Activated naive CD4-positive, alpha-beta T cell (primary cell): ENCODE measurements at places on chromosomes 5 and 9.
A peak's percentile ranks its signal among the peaks of the same experiment; 100 is the strongest.

DNA sequence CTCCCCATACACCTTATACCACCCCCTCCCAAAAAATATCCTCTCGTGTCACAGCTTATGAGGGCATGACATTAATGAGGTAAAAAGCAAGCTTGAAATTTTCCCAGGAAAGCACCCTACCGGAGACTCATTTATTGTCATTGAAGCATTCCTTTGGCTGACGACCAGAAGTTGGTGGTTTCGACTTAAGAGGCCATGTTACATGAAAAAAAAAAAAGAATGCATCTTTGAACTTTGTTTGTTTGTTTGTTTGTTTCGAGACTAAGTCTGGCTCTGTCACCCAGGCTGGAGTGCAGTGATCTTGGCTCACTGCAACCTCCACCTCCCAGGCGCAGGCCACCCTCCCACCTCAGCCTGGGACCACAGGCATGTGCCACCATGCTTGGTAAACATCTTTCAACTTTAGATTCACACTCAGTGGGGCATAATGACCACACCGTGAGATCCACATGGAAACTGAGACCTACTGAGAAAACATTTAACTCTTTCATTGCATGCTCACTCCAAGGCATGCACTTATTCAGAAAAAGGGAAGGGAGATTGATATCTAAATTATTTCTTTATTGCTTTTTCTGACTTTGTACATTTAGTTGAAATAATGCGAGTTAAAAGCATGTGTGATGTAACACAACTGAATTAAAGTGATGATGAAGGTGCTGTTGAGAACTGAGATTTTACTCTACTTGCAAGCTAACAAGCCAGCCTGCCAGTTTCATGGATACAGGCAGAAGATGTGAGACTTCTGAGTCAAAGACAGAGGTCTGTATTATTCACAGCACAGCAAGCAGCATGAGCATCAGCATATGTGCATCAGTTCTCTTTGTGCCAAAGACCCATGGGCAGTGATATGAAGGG is 5.1 kb upstream of the RAB14 start:
- DNase-seq, result no peak

GRCh38 chr5:41967401-41967800 is 42.3 kb downstream of the FBXO4 start:
- DNase-seq, result no peak

DNA sequence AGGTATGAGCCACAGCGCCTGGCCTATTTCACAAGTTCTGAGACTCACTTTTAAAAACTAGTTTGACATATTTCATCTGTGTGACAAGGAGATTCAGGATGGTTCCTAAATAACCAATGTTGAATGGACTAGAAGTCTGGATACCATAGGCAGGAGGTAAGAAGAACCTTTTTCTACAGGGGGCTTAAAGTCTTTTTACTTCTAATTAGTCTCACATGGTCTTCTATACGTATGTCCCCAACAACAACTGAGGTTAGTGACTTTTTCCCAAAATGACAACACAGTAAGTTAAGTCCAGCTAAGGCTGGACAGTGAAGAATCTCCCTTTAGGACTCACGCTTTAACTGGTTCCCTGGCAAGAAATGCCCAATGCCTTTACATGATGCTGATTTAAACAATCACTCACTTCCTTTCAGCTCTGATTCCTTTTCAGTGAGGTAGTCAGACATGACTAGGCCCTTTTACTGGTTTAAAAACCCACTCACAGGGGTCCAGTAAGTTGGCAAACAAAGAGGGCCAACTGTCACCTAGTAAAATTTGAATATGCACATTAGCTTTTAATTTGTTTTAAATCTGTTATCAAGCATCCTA is 12.1 kb upstream of the HAUS6 start:
- no peak for DNase-seq

GRCh38 chr9:123867034-123867433 is 62.9 kb downstream of the DENND1A start:
- no peak for DNase-seq

DNA sequence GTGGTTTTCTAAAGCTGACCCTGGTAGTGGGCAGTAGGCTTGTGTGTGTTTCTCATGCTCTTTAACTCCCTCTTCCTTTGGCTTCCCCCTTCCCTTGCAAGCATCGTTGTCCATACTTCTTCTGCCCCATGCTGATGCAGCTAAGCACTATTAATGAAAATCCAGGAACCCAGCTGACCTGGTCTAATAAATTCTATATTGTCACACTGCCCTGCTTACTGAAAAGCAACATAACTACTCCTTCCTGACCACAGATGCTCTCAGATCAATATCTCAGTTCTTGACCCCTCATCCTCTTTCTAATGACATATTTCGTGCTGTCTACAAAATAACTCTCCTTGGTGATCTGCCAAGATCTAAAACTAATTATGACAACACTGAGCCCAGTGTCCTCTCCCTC is 405.5 kb downstream of the EFNA5 start:
- no peak for DNase-seq

DNA sequence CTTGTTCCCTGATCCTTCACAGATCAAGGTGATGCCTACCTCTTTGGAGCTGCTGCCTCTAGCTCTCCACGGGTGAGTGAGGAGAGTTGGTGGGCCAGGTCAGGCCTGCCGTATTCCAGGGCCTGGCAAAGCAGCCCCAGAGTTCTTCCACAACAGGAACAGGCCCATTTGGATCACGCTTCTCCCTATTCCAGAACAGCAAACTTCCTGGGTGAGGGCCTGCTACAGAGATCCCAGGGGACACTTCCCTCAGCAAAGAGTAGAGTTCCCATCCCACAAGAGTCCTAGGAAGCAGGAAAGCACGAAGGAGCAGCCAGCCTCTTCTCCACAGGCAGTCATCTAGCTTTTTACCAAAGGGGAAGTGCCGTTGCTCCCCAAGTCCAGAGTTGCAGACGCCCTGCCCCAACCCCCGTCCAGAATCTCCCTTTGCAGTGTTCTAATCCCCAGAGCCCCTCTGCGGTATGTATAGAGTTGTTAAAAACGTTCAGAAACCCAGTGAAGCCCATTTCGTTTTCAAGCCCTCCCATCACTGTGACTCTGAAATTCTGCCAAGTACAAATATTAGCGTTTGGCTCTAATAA is 9.3 kb upstream of the DNAJB5 start:
- DNase-seq, result no peak

DNA sequence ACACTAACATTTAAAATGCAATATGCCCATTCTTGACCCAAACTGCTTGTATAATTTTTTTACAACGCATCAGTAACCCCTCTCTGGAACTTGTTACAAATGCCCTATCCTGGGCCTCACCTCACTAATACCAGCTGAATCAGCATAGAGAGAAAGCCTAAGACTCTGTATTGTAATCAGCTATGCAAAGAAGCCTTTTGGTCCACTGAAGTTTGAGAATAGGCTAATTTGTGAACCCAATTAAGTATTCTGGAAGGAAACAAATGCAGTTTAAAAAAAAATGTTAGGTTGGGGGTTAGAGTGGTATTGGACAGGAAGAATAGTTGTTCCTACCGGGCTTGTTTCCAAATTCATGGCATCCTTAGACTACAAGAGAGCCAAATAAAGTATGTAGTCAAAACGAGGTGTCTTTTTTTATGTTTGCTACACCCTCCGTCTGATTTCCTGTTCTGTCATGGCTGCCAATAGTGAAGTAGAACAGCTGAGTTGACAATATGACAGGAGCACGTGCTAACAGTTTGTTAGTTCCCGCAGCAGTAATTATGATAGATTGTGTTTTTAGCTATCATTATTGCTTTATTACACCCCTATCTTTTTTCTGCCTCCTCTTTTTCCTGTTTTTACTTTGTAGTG is 1048.7 kb upstream of the NUDT12 start:
- no peak for DNase-seq

GRCh38 chr9:125752070-125752628 is 5.0 kb downstream of the PBX3 start:
- no peak for DNase-seq

GRCh38 chr9:132077881-132078698 is 1.6 kb downstream of the MED27 start:
- peak; percentile 5 for DNase-seq

DNA sequence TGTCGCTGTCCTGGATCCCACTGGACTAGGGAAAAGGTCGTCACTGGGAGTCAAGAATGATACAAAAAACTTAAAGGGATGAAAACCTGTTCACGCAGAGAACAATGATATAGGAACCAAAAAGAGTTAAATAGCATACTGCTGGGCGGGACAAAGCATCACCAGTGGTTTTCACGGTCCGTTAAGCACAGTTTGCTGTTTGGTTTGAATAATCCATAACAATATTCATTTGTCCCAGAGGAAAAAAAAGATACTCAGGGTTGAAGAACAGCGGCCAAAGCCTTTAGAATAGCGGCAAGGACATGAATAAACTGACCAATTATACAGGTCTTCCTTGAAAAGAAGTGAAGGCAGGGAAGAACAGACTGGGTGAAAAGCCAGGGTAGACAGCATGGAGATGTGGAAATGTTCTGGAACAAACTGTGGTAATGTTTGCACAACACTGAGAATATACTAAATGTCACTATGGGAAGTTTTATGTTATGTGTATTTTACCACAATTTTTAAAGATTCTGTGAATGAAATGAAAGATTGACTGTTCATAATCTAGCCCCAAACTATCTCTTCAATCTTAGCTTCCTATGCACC is 60.8 kb downstream of the MTMR12 start:
- DNase-seq, result no peak

GRCh38 chr5:3033033-3033755 is 281.7 kb upstream of the IRX2 start:
- no peak for DNase-seq

GRCh38 chr5:136146201-136146600 is 13.6 kb downstream of the SMAD5 start:
- DNase-seq, result no peak

DNA sequence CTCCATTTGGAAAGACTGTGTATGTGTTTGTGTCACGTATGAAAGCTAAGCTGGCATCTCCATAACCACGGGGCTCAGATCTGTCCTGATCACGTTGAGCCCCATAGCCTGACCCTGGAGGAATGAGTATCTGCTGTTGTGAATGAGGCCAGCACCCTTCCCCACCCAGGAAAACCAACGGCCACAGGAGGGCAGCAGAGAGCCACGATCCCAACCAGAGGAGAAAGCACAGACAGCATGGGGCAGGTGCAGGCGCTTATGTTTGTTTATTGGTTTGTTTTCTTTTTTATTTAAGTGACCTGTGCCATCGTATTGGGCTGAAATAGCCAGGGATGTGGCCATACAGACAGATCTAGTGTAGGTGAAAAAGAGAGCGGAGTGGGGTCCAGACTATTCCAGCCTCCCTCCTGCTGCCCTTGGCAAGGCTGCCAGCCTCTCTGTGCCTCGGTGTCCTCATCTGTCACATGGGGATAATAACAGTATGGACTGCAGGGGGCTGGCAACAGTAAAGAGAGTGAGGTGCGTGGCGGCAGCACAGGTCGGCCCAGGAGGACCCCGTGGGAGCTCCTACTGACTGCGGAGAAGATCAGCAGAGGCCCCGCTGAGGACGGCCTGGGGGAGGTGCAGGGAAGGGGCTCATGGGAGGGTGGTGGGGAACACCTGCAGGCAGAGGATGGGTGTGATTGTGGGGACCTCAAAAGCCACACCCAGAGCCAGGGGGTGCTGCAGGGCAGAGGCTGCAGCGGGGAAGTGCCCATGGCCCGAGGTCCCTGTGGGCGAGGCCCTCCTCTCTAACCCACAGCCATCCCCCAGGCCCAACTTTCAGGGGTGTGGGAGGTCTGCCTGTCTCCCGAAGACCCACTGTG is 12.1 kb downstream of the OR2V2 start:
- DNase-seq, result peak; percentile 93

DNA sequence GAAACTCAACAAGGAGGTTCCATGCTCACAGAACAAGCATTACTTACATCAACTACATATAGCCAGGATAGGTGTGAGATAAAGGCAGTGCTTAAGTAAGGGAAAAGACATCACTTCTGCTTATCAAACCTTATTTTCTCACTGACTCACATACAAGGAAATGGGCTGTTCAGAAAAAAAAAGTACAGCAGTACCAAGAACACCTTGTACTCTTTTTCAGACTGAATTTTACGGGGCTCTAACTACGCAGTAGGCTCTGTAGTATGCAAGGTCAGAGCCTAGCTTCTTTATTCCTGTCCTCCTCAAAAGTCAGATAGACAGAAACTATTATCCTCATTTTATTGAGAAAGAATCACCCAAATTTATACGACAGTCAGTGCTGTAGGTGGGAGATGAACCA is 5.8 kb downstream of the PSMB7 start:
- DNase-seq, result no peak

DNA sequence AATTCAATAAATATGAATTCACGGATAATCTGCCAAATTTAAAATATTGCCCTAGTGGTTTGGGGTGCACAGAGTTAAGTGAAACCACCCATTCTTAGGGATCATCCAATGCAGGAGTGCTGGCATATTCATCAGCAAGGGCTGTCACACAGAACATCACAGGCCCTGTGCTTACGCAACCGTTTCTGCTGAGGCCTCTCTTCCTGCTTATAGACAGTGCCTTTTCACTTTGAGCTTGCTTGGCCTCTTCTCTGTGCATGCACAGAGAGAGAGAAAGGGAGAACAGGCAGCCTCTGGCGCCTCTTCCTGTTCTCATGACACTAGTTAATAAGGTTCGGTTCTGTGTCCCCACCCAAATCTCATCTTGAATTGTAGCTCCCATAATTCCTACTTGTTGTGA is 366.3 kb downstream of the ICE1 start:
- no peak for DNase-seq

GRCh38 chr5:55817030-55817429 is 34.1 kb upstream of the IL31RA start:
- DNase-seq, result no peak

DNA sequence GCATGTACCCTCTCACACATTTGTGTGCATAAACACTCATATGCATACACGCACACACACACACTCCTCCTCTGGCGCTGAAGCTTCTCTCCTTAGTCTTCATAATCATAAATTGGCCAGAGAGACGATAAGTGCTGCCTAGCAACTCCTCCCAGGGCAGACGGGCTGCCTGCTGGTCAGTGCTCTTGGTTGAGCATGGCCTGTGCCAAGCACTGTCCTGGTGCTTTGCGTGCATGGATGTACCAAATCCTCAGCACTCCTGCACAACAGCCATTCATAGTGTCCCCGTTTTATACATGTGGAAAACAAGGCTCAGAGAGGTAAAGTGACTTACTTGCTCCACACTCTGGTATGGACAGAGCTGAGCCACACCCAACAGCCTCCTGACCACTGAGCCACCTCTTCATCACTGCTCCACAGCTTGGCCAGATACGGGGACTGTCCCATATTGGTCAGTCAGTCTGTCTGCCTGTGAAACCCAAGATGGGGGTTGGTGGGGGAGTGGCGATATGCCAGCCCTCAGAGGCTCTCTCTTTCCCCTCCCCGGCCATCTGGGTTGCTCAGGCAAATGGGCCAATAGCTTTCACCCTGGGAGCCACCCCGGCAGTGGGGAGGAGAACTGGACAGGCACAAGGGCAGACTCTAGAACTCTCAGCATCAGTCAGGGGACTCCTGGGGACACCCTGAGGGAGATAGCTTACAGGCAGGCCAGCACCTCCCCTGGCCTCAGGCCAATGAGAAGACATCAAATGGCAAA is 64.3 kb upstream of the GARNL3 start:
- no peak for DNase-seq
